ENCODE measurements at places on chromosomes 7 and 10. TPM values are rescaled to one million over a fixed set of nuclear protein-coding genes. Genes with fewer than 3 reads are reported as not detected.
A peak's percentile ranks its signal among the peaks of the same experiment; 100 is the strongest.

- DNase-seq = no peak
Measured at GRCh38 chr7:4297165-4297917, 384.8 kb upstream of the FOXK1 start.

DNA sequence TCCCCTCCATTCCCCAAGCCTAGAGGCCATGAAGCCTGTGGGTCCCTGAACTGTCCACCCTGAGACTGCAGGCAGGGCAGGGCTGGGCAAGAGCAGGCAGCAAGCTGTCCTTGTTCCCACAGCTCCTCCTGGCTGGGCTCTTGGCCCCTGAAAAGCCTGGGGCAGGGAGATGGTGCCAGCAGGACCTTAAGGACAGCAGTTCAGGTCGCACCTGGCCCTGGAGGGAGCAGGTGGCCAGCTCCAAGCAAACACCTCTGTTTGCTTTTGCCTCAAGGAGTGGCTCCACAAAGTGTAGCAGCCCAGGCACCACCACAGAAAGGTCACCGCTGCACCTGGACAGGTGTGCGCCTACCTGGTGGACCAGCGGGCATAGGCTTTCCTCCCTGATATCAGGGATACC, 5.2 kb downstream of the RET start:
- DNase-seq = no peak

GRCh38 chr10:70289739-70290138, 5.9 kb upstream of the NPFFR1 start:
- DNase-seq = no peak

DNA sequence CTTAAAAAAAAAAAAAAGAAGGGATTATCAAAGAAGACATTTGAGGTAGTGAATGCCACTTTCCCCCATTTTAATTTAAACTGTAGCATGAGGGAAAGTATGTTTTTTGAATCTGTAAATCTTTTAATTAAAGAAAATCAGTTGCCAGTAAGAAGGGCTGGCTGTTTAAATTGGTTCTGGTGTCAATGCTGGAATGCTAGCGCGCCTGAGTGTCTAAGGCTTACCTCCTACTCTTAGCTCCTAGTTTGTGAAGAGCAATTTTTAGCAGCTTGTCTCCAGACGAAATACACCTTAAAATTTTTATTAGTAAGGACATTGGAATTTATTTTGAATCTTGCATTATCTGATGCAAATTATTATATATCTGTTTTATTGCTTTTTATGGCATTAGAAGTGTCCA, 54.1 kb downstream of the UBE3C start:
- no peak for DNase-seq

DNA sequence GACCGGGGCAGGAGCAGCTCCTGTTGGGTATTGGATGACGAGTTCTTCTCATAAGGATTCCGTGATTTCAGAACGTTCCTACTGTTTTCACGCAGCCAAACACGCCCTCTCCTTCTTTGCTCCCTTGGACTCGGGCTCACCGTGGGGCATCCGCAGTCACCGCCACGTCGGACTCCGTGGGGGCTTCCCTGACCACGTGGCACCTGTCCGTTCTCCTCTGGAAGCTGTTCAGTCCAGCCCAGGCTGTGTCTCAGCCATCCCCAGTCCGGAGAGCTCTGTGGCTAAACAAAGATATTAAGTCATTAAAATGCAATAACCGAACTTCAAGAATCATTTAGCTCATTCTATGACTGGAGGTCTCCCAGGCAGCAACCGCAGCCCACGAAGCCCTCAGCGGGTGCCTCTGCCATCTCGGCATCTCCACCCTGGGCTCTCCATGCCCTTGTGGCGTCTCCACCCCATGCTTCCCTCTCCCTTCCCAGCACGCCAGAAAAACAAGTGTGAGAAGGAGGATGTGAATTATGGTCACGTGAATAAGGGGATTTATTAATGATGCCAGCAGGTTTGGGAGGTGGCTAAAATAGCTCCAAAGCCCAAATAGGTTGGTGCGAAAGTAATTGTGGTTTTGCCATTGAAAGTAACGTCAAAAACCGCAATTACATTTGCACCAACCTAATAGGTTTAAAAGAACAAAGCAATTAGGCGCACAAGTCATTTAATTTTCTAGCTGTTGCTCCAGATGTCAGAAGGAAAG, 224.6 kb upstream of the PPP2R2D start:
- no peak for DNase-seq

DNA sequence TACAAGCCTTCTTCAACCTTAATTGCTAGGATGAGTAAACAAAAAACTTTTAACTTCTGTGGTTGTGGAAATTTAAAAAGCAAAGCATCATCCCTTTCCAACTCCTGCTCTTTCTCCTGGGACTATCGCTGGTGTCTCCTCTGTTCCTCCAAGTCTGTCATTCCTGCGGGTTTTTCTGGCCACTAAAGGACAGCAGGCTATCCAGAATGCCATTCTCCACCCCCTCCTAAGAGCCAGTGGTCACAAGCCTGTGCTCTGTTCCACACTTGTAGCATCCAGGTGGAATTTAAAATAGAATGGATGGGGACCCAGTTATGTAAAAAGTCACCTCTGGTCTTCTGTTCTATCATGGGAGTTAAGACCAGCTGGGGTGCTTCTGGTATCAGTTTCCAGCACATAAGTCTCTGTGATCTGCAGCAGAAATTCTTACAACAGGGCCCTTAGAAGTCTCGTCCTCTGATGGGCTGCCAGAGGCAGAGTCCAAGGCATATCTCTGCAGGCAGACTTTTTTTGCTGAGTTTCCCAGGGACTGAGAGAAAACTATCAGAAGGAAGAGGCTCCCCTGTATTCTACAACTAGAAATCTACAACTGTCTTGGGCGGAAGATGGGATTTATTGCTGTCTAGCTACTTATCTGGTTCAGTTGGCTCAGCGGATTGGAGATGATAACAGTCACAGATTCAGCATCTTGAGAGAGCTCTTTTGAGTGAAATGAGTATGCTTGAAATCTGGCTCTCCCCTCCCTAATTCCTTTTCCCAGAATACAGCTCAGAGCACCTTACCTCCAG, 5.1 kb upstream of the WNT16 start:
- DNase-seq = no peak

- no peak for DNase-seq
Measured at GRCh38 chr10:3427347-3427746, 254.8 kb upstream of the PITRM1 start.

DNA sequence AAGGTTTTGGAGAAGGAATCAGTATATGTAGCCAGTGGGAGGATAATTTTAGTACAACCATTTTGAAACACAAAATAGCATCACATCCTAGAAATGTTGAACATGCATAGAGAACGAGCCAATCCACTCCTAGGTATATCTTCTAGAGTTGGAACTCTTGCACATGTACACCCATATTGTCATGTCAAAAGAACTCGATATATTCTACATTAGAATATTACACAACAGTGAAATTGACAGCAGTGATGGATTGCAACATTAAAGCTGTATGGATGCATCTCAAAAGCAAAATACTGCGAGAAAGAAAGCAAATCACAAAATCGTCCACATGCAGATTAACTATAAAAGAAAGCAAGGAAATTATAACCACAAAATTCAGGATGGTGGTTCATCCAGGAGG, 159.3 kb upstream of the NEBL start:
- DNase-seq = no peak

DNA sequence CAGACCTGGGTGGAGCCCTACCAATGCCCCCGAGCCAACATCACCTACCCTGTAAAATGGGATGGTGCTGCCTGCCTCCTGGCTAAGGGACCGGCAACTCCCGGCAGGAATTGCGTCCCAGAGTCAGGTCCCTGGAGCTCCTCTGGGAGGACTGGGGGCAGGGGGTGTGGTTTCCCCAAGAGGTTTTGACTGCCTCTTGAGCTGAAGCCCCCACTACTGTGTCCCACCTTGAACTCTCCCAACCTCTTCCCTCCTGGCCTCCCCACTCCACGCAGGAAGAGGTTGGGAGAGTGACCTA, 1.3 kb downstream of the SH2B2 start:
- DNase-seq = no peak

- no peak for DNase-seq
Measured at GRCh38 chr7:117839507-117839906, 33.7 kb downstream of the CTTNBP2 start.

DNA sequence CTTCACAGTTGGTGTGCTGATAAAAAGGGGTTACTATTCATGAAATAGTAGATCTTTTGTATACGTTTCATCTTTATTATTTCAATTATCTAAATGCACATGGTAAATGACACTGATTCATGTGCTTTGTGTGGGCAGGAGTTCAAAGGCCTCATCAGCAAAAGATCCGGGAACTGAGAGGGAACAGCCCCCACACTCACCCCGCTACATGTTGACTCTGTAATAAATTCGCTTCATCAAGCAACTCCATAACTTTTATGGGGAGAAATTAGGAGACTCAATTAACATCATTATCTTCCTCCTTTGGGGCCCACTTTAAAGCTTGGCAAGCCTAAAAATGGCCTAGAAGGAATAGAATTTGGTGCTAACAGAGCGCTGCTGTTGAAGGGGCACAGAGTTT, 250.7 kb upstream of the BMPER start:
- DNase-seq = no peak

GRCh38 chr10:30581779-30582380, 47.7 kb downstream of the LYZL2 start:
- DNase-seq = peak; percentile 30

GRCh38 chr7:117774943-117775342, 98.3 kb downstream of the CTTNBP2 start:
- DNase-seq = no peak

GRCh38 chr7:25945608-25946007, 206.4 kb upstream of the NFE2L3 start:
- DNase-seq = no peak

- no peak for DNase-seq
Measured at GRCh38 chr10:77689339-77689738, 51.7 kb upstream of the KCNMA1 start.

GRCh38 chr7:138338361-138338760, 121.7 kb upstream of the TRIM24 start:
- DNase-seq = no peak

GRCh38 chr10:124619802-124620490, 124.2 kb downstream of the FAM53B start:
- DNase-seq = no peak

DNA sequence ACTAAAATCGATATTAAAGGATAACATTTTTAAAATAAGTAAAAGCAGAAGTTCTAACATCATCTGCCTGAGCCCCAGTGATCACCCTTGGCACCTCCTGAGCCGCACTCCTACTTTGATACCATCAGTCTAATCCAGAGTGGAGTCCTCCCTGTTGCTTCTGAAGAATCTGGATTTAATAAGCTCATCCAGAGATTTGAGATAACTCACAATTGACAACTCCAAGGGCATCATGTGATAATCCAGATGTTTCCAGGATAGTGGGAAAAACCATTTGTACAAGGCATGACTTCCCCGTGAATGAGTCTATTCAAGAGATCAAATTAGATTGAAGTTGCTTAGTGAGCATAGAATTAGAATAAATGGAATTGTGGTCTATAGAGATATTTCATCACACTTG, 475.8 kb upstream of the C7orf33 start:
- no peak for DNase-seq

- DNase-seq = no peak
Measured at GRCh38 chr10:59558066-59558465, 151.6 kb downstream of the SLC16A9 start.

DNA sequence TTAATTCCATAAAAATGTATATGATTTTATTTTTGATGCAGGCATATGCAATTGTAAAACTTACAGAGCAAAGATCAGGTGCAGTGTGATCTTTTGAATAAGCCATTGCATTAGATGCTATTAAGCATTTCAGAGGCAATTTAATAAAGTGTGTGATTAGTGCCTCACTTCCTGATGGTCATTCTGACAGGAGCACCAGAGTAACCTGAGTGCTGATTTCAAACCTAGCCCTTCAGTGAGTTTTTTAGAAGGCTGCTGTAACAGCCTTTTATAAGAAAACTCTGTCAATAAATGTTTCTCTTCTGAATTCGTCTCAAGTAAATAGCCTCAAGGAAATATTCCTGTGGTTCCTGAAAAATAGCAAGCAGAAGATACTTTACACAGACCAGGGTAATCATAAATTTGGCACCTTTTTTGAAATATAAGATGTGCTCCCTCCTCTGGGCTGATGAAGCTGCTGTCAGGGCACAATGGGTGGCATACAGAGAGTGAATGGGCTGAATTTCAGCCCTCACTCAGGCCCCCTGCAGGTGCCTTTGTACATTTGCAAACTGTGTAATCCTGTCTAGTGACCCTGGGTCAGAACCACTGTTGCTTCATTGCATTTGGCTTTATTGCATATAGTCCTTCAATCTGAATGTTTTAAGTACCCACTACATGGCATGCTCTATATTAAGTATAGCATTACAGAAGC, 193.7 kb upstream of the CSTF2T start:
- no peak for DNase-seq

- DNase-seq = no peak
Measured at GRCh38 chr10:87506956-87507355, 2.3 kb downstream of the MINPP1 start.

- DNase-seq = no peak
Measured at GRCh38 chr10:76205361-76205760, 773.9 kb downstream of the LRMDA start.

- no peak for DNase-seq
Measured at GRCh38 chr7:150951521-150951920, 26.6 kb downstream of the KCNH2 start.

DNA sequence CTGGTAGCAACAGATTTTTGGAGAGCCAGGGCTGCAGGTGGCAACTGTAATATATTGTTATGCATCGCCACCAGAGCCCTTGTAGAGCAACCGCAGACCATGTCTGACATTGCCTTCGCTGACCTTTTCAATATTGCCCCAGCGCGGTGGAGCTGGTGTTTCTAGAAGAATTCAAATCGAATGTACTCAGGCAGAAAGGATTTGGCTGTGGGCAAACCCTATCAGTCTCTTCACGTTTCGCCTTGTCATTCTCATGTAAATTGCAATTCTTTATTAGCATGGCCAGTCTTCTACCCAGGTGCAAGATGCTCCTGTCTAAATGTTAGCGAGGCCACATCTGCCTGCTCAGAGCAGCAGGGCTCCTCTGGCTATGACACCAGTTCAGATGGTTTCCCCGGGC, 490.2 kb upstream of the AUTS2 start:
- no peak for DNase-seq

The CALML3 gene
- polyA plus RNA-seq = not detected

The CFAP70 gene
- 0.16 TPM for polyA plus RNA-seq

The OR2A42 gene
- not detected for polyA plus RNA-seq

The CACNB2 gene
- polyA plus RNA-seq = 0.93 TPM

The DPYSL4 gene
- 9.0 TPM for polyA plus RNA-seq

The ADRA2A gene
- not detected for polyA plus RNA-seq

The TUBB8 gene
- not detected for polyA plus RNA-seq

The CCL24 gene
- polyA plus RNA-seq = not detected

The TRIM50 gene
- polyA plus RNA-seq = not detected

The TMEM209 gene
- polyA plus RNA-seq = 12.9 TPM

The TMEM229A gene
- not detected for polyA plus RNA-seq

The WNT16 gene
- polyA plus RNA-seq = 1.4 TPM

The HACD1 gene
- 42.0 TPM for polyA plus RNA-seq

The CLRN3 gene
- polyA plus RNA-seq = not detected

The CYP2C19 gene
- not detected for polyA plus RNA-seq

The BICC1 gene
- polyA plus RNA-seq = 29.0 TPM

The NKX2-3 gene
- not detected for polyA plus RNA-seq

The CYP3A7 gene
- 0.17 TPM for polyA plus RNA-seq

Data from AG04450 (cell line).